ENCODE measurements at places on chromosomes 2 and 18.

DNA sequence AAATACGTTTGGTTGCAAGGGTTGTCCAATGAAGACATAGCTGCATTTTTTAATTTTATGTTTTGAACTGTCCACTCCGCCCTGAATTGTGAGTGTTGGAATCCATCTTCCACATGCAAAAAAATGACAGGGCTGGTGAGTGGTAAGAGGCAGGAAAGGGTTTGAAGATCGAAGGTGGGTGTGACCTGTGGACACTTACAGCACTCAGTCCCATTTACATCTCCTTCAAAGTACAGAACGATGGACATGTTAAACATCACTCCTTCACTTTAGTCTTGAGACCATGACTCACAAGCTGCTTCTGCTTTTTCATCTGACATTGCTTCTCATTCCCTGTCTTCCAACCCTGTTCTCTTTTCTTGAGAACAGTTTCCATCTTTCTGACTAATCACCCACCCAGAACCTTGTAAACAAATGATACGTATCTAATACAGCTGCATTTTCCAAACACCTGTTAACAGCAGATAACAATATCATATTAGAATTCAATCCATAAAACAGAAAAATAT, 179.3 kb downstream of the ZNF516 start:
- no peak for DNase-seq

GRCh38 chr2:149399934-149400615, 69.7 kb downstream of the LYPD6 start:
- DNase-seq = no peak

- DNase-seq = no peak
Observed at GRCh38 chr18:39655341-39655740, 2089.7 kb upstream of the CELF4 start.

- no peak for DNase-seq
Observed at GRCh38 chr2:159484532-159484931, 131.8 kb downstream of the BAZ2B start.

DNA sequence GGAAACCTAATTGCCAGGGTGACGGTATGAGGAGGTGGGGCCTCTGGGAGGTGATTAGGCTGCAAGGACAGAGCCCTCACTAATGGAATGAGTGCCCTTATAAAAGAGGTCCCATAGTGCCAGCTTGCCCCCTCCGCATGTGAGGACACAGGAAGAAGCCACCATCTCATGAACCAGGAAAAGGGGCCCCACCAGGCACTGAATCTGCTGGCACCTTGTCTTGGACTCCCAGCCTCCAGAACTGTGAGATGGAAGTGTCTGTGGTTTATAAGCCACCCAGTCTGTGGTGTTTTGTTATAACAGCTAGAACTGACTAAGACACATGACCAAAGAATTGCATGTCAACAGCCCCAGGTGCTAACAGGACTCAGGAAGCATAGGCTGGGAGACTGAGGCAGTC, 214.3 kb downstream of the MGAT5 start:
- DNase-seq = no peak

- DNase-seq = no peak
Observed at GRCh38 chr18:50002781-50003180, 189.4 kb upstream of the ACAA2 start.

GRCh38 chr18:9867071-9867594, 18.6 kb upstream of the TXNDC2 start:
- DNase-seq = no peak

GRCh38 chr18:3110034-3110752, 97.2 kb upstream of the LPIN2 start:
- DNase-seq = no peak

DNA sequence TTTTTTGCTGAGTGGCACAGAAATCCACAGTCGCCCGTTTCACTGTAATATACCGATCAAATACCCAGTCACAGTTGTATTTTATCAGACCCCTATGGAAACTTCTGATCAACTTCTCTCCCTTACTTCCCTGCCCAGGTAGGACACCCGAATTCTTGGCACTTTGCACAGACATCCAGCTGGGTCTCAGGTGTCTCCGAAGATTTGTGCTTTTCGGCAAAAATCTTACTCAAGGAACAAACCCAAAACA, 596 bp downstream of the MREG start:
- DNase-seq = no peak

DNA sequence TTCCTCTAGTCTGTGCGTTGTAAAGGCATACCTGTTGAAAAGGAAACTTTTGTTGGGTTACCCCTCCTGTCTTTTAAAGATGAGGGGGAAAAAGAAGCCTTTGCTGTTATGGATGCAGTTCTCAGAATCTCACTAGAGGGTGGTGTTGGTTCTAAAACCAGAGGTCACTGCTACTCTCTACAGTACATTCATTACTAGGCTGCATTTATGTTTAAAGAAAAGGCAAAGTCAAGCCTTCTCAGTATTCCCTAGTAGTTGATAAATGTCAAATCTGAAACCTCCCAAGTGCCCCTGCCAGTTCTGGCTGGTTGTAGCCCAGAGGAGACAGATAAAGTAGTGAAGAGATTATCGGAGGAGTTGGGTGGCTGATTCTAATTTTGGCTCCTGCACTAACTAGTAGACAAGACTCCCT, 1.4 kb upstream of the PLCL1 start:
- DNase-seq = no peak

DNA sequence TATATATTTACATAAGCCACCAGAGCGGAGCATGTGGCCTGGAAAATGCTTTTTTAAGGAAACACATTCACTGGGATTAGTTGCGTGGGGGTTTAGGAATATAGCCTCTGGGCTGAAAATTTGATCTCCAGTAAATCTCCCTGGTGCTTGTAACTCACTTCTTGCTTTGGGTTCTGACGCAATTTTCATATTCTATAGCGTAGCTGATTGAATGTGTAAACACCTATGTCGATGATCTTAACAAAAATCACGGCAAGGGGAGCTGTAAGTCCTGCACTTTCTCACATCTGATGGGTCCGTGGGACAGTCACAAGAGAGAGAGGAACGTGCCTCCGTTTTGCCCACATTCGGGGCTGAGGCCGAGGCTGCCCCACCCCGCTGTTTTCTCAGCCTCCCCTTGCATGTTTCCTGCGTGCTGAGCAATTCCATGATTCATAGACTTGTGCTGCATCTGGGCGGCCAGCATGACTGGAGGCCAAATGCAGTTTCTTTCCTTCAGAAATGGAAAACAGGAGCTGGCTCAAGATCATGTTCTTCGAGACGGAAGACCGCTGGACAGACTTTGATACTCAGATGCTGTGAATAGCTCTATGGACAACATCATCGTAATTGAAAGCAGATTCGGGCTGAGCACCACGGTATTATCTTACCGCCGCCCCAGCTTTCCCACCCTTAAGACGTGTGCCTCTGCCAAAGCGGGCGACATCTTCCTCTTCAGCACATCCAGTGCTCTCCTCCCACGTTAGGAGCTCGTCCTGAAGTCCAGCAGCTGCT, 109.2 kb downstream of the TMEM18 start:
- DNase-seq = no peak

GRCh38 chr2:190854726-190855125, 25.9 kb upstream of the GLS start:
- no peak for DNase-seq

DNA sequence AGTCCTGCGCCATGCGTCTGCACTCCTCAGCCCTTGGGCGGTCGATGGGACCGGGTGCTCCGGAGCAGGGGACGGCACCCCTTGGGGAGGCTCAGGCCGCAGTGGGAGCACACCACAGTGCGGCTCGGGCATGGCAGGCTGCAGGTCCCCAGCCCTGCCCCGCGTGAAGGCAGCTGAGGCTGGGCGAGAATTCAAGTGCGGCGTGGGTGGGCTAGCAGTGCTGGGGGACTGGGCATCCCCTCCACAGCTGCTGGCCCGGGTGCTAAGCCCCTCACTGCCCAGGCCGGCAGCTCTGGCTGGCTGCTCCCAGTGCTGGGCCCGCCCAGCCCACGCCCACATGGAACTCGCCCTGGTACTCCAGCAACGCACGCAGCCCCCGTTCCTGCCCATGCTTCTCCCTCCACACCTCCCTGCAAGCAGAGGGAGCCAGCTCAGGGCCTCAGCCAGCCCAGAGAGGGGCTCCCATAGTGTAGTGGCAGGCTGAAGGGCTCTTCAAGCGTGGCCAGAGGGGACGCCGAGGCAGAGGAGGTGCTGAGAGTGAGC, 198.3 kb upstream of the CNTNAP5 start:
- no peak for DNase-seq

DNA sequence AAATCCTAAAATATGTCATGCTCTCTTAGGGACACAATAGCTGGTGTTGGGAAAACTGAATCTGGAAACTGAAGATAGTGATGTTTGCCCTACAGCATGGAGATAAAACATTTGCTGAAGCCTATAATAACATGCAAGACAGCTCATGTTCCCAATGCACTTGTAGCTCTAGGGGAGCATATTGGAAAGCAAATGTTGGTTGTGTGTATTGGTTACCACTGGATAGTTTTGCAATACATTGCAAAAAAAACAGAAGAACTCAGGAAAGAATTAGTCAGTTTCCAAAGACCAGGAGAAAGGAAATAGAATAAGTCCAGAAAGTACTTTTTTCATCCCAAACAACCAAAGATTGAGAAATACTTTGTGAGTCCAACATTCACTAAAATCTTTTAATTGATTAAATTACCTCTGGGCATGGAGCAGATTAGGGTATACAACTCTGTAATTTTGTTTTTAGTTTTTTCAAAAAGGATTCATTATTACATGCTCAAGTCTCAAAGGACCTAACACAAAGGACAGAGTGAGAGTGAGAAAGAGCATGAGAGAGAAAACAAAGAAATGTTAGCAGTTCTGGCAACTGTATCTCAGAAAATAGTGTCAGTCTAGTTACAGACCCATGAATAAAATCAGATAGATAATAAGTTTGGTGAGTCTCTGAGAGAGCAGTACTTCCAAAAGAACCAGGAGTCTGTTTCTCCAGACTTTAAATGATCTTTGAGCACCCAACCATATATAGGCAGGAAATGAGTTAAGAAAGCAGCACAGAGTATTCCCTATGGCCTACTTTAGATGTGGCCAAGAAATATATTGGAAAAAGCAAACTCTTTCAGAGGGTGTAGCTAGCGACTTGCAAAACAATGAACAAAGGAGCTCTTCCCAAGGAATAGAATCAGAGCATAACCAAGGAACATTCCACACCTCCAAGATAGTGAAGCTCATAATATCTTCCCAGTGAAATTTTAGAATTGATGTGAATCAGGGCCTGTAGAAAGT, 36.6 kb upstream of the COL3A1 start:
- DNase-seq = no peak

DNA sequence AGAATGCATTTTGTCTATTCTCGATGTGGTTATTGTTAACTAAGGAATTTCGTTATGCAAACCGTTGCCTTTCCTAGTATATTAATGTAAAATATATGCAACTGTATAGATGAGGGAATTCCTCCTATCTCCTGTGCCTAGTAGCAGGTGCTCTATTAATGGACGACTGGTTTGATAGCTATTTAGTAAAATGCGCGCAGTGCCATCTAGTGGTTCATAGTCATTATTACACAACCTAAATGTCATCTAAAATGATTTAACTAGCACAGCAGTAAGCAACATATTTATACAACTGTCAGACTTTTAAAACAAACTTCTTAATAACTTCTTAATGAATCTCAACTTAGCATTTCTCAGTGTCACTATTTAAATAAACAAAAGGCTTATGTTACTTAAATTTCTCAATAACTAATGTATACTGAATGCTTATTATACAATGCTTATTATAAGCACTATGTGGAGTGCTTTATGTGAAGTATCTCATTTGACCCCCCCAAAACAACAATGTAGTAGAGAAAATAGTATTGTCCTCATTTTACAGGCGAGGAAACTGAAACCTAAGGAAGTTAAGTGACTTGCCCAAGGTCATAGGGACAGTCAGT, 77.9 kb downstream of the DTNA start:
- DNase-seq = peak; percentile 48

DNA sequence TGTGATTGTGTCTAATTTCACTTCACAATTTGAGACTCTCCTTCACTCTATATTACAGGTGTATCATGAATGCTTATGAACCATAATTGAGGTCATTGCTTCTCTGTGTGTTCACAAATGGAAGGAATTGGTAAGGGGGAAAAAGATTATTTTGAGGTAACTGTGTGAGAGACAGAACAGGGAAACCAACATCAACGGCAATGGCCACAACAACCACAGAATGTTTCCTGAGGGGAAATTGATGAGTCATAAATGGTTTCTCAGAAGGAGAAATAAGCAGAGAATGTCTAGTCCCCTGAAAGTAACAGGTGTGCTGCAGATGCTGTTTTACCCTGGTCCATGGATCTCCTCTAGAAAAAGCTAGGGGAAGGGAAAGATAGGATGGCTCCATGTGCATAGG, 361.2 kb upstream of the GALNT5 start:
- no peak for DNase-seq

DNA sequence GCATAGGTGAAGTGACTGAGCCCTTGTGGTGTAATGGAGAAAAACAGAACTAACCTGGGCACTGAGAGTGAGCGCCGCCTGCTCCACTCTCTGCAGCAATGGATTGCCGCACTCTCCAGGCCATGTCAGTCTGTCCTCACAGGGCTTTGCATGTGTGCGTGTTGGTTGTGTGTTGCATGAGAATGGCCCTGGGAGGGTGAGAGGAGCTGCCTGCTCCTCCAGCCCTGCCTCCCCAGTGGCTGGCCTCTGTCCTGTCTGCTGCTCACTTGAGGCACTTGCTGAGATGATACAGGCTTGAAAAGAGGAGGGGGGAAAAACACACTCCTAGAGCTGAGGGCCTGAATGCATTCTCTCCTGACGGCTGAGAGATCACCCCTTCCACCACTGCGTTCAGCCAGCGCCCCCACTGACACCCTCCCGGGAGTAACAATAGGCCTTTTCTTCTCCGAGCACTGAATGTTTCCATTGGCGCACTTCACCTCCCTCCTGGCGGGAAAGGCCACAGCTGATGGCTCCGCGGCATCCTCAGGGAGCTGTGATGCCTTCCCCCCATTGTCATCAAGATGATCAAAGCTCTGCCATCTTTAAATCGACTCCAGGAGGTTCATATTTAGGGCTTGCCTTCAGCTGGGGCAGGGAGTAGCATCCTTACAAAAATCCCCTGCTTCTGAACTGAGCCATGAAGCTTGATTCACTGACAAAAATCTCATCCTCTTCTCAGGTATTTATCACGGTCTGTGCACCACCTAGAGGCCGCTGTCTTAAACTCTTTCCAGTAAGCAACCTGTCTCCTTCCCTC, 49.9 kb upstream of the DAPL1 start:
- peak; percentile 60 for DNase-seq

GRCh38 chr2:156134887-156135286, 197.6 kb downstream of the NR4A2 start:
- DNase-seq = no peak

GRCh38 chr18:21265971-21266673, 24.1 kb downstream of the GREB1L start:
- DNase-seq = no peak

- no peak for DNase-seq
Observed at GRCh38 chr2:37586663-37587317, 84.7 kb downstream of the CDC42EP3 start.

- DNase-seq = no peak
Observed at GRCh38 chr2:71778936-71779773, 325.8 kb downstream of the DYSF start.

- DNase-seq = no peak
Observed at GRCh38 chr2:189440644-189440946, 679 bp upstream of the WDR75 start.

- no peak for DNase-seq
Observed at GRCh38 chr2:28681158-28681571, 70.5 kb upstream of the PPP1CB start.

Data from nephron progenitor cell (in vitro differentiated cells).